ENCODE measurements at places on chromosomes 7 and 10. TPM values are rescaled to one million over a fixed set of nuclear protein-coding genes. Genes with fewer than 3 reads are reported as not detected.

GRCh38 chr7:19177269-19177668 lies 32.0 kb upstream of the FERD3L start:
- DNase-seq = no peak

GRCh38 chr10:69377933-69378332 lies 38.8 kb downstream of the TACR2 start:
- no peak for DNase-seq

CNNM1 gene
- total RNA-seq = 1.4 TPM

DNA sequence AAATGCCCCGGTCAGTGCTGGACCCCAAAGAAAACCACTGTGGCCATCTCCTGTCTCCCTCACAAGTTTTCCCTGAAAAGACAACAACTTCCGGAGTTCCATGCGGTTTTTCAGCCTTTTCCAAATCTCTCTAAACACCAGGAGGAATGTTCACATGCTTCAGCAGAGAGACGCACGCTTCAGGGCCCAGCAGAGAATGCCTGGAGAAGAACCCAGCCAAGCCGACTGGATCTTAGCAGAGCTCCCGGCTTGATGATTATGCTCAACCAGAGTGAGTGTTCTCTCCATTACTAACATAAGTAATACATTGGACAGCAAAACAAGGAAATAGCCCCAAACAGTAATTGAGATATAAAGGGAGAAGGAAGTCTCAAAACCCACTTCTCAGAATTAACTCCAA lies 17.9 kb downstream of the PRKCQ start:
- DNase-seq = no peak

DNA sequence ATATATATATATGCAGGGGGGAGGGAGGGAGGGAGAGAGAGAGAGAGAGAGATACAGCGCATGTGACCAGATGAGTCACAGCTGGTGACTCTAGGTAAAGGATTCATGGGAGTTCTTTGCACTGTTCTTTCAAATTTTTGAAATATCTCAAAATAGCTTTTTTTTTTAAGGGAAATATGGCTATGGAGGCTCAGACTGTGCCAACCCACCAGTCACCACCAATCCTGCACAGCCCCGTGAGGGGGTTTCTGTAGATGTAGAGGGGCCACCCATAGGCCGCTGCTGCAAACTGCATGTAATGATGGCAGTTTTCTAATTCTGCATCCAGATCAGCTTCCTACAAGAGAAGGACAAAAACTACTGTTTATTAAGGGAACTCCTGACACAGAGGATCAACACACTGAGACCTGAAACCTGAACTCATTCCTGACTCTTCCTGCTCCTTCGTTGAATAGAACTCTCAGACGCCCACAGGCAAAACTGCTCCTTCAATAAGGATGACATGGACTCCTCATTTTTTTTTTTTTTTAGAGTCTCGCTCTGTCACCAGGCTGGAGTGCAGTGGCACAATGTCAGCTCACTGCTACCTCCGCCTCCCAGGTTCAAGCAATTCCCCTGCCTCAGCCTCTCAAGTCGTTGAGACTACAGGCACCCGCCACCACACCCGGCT lies 17.3 kb downstream of the DAGLB start:
- DNase-seq = no peak

- DNase-seq = no peak
These were observed at the start of gene CALHM3 for GRCh38 chr10:103479135-103479534. Gene CALHM3 (minus strand): TSS chr10:103479240. CDS start chr10:103479032, 208 bp downstream.

GRCh38 chr10:59902016-59902415 lies 4.3 kb downstream of the CCDC6 start:
- DNase-seq = no peak

GRCh38 chr10:120578890-120579289 lies 121.9 kb downstream of the PLPP4 start:
- DNase-seq = no peak

DNA sequence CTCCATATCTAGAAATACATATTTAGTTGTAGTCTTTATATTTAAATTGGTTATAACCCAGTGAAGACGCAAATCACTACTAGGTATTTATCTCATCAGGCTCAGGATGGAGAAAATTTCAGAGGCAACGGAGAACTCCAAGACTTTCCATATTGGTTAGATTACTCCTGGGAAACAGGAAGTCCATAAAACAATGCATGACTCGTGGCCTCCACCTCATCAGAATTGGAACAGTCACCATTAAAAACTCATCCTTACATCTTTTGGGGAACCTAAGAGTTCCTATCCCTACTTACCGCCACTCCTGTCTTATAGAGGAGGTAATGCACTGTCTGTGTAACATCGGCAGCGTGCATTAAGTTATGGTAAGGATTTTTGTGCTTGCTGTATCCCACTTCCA lies 177.6 kb downstream of the PPP1R17 start:
- no peak for DNase-seq

GRCh38 chr10:93461807-93462178 lies 20.3 kb downstream of the MYOF start:
- peak; percentile 49 for DNase-seq

GRCh38 chr7:1856888-1857441 lies 186.9 kb downstream of the ELFN1 start:
- DNase-seq = no peak

SH2D4B gene
- total RNA-seq = not detected

- DNase-seq = no peak
These were observed 142.9 kb downstream of the NOC3L start for GRCh38 chr10:94219829-94220228.

TWNK gene
- total RNA-seq = 5.7 TPM

- no peak for DNase-seq
These were observed 770.2 kb downstream of the GRID1 start for GRCh38 chr10:85596389-85596788.

GRCh38 chr7:69922026-69922803 lies 323.9 kb downstream of the AUTS2 start:
- DNase-seq = no peak

FAM237B gene
- total RNA-seq = not detected

GRCh38 chr7:122013065-122013464 lies 131.0 kb downstream of the AASS start:
- DNase-seq = no peak

DNA sequence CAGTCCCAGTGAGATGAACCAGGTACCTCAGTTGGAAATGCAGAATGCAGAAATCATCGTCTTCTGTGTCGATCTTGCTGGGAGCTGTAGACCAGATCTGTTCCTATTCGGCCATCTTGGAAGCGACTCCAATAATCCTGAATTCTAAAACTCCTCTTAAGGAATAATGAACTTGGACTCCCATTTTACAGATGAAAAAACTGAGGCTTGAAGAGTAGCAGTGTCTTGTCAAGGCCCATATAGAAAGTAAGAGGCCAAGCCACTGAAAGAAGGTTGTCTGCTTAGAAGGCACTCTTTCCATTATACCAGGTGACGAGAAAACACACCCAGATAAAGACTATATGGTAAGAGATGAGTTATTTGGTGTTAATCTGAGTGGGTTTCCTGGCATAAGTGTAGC lies 148.6 kb upstream of the LAMB4 start:
- no peak for DNase-seq

C10orf105 gene
- total RNA-seq = 0.06 TPM

PNLIPRP3 gene
- not detected for total RNA-seq

GRCh38 chr7:114799628-114800028 lies 122.3 kb upstream of the MDFIC start:
- DNase-seq = no peak

GPR15LG gene
- 0.32 TPM for total RNA-seq

CCDC146 gene
- 29.7 TPM for total RNA-seq

GRCh38 chr7:12567015-12567414 lies 3.5 kb upstream of the SCIN start:
- DNase-seq = no peak

SPDYE9 gene
- total RNA-seq = not detected

GRCh38 chr10:31708474-31708873 lies 220.2 kb downstream of the ARHGAP12 start:
- peak; percentile 39 for DNase-seq

GRCh38 chr7:35623381-35623780 lies 71.6 kb downstream of the HERPUD2 start:
- no peak for DNase-seq

- no peak for DNase-seq
These were observed 28.7 kb downstream of the ZCCHC24 start for GRCh38 chr10:79416578-79417255.

GRCh38 chr10:19904202-19904661 lies 88.0 kb downstream of the PLXDC2 start:
- no peak for DNase-seq

GRCh38 chr10:23157691-23158369 lies 34.3 kb upstream of the PTF1A start:
- DNase-seq = no peak

- DNase-seq = no peak
These were observed 1069.9 kb downstream of the DNAJB9 start for GRCh38 chr7:109639561-109639960.

ZNF33A gene
- 39.7 TPM for total RNA-seq

- no peak for DNase-seq
These were observed 1064.6 kb upstream of the LRRTM3 start for GRCh38 chr10:65861249-65861648.

GRCh38 chr10:68517188-68517587 lies 10.1 kb downstream of the SLC25A16 start:
- no peak for DNase-seq

TRAPPC14 gene
- 37.1 TPM for total RNA-seq

BICC1 gene
- 5.1 TPM for total RNA-seq

DNA sequence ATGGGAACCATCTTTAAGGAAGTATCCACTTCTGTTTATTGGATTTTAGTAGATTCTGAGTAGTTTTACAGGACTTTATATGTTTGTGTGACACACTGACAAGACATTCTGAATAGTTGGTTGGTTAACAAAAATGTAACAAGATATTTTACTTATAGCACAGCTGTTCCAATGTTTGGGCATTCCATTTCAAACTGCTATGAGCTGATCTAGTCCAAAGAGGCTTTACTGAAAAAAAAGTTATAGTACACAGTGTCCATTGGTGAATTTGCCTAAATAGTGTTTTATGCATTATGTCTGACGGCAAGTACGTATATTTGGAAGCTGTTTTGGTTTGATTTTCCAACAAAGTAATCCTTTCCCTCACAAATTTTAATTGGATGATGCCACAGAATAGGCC lies 99.1 kb downstream of the SAMD9 start:
- no peak for DNase-seq

TAS2R5 gene
- 1.2 TPM for total RNA-seq

- DNase-seq = no peak
These were observed 31.9 kb downstream of the CPED1 start for GRCh38 chr7:121020249-121020988.

- no peak for DNase-seq
These were observed 45.2 kb downstream of the EZH2 start for GRCh38 chr7:148838905-148839304.

GRCh38 chr10:35415505-35415904 lies 79.2 kb downstream of the CCNY start:
- no peak for DNase-seq

DNA sequence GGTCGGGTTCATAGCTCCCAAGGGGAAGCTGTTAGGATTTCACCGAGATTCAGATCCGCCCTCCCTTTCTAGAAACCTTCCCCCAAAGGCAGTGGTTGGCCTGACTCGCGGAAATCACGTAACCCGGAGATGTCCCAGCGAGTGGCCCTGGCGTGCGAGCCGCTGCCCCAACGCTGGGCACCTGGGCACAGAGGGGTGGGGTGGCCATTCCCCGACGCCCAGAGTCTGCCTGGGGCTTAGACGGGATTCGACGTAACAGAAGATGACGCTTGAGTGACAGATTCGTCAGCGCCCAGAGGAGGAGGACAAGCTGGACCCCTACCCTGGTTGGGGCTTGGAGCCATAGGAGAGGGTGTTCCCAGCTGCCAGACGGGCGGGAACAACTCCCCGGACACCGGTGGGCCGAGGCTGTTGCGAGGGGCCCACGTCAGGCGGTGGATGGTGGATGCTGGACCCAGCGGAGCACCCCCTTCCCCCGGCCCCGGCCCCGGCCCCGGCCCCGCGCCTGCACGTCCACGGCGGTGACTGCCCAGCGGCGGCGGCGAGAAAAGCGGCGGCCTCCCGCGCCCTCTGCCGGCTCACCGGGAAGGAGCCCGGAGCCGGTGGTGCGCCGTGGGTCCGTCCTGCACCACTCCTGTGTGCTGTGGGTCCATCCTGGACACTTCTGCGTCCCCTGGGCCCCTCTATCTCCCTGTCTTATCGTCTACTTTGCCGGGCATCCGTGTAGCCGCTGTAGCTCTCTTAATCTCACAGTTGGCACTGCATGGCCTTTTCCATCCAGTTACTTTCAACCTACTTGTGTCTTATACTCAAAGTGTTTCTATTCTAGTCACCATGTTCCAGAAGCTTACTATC lies 35.4 kb upstream of the KNDC1 start:
- no peak for DNase-seq

- DNase-seq = no peak
These were observed 6.3 kb downstream of the SMURF1 start for GRCh38 chr7:99137411-99138180.

DYDC1 gene
- total RNA-seq = not detected

FAM25C gene
- not detected for total RNA-seq

GRCh38 chr10:34864149-34865067 lies 49.3 kb upstream of the PARD3 start:
- no peak for DNase-seq

EVX1 gene
- not detected for total RNA-seq

- no peak for DNase-seq
These were observed 52.9 kb downstream of the C10orf67 start for GRCh38 chr10:23291551-23292334.

HOXA1 gene
- 0.40 TPM for total RNA-seq

ZPBP gene
- not detected for total RNA-seq

DNA sequence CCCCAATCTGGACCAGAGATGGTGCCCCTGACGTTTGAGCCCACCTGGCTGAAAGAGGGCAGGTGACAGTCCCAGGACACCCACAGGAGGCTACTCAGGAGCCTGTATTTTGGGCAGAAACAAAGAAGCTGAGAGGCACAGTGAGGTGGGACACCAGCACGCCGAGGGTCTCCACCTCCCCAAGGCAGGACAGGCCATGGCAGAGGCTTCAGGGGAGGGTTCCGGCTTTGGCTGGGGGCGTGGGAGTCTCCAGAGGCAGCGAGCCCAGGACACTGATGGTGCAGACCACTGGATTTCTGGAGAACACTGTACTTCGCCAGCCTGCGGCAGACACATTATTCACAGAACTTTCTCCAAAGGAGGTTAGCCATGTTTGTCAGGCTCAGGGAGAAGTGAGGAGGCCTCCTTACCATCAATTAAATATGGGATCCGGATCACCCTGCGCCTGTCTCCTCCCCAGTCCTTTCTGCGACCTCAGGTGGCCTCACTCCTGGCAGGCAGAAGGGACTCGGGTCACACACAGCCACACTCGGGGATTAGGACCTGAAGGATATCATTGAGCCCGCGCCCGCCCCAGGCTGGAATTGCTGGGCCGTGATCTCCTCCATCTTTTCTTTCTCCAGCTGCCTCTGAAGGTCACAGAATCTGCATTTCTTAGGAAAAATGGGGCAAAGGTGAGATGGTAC lies 98.3 kb downstream of the MKI67 start:
- DNase-seq = no peak

DNA sequence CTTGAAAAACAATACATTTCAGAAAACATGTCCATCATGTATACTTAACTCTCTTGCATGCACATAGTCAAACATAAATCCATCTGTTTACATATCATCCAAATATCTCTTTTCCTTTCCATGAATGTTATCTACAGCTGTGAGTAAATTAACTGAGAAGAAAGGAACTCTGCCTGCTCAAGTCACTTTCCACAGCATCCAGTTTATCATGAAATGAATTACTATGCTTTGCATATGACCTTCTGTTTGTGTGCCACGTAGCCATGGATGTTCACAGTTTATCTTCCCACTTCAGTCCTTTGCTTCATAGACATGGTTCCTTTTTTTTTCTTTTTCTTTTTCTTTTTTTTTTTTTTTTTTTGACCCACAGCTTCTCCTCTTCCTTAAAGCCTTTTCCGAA lies 39.6 kb downstream of the BZW2 start:
- no peak for DNase-seq

- DNase-seq = no peak
These were observed 152.7 kb upstream of the NRP1 start for GRCh38 chr10:33487014-33487776.
